C1 segment of cervical spinal cord (tissue), 14 donors: ENCODE measurements at places on chromosomes 7 and 10.

DNA sequence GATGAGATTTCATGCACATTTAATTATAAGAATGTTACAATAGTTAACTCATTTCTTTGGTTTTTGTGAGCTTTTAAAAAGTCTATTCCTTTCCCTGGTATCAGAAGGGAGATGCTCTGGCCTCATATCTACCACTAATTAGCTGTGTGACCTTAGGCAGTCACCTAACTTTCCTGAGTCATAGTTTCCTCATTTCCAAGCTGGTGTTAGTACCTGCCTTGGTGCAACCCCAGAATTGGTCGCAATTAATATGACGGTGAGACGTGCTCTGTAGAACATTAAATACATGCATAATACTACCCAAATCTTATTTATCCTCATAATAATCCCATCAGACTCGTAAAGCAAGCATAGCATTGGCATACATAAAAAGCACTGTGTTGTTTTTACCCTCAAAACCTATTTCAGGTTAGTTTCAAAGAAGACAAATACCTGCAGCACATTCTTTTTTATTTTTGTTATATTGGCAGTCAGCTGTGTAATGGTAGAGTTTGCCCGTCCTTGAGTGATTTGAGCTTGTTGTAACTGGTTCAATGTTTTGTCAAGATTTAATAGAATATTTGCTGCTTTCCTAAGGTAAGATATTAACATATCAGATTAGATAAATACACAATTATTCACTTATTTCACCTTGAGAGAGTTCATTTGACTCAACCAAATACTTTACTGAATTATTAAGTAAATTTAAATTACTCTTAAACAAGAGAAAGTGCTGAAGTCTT, 31.0 kb upstream of the LAMB1 start:
- DNase-seq: no peak

DNA sequence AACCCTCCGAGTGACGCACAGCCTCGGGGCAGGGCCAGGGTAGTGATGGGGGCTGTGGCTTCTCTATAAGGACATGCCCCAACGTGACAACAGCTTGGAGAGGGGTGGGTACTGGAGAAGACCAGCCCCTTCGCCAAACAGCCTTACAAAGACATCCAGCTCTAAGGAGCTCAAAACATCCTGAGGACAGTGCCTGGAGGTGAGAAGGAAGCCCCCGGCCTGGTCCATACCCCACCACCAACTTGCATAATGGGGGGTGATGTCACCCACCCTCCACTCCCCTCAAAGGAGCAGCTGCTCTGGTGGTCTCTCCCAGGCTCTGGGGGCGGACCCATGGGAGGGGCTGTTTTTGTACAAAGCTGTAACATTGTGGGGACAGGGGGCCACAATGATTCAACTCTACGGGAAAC, 15.1 kb downstream of the PRSS2 start:
- DNase-seq: no peak

- no peak for DNase-seq
Observed at GRCh38 chr7:3007696-3008095, 36.0 kb downstream of the CARD11 start.

GRCh38 chr7:70764701-70765208, 367.2 kb upstream of the GALNT17 start:
- no peak for DNase-seq

- no peak for DNase-seq
Observed at GRCh38 chr10:104314591-104315485, 23.4 kb downstream of the ITPRIP start.

GRCh38 chr10:17427201-17427600, 27.2 kb downstream of the ST8SIA6 start:
- no peak for DNase-seq

GRCh38 chr10:79243181-79244067, 103.8 kb upstream of the PPIF start:
- peak; percentile 44 for DNase-seq

DNA sequence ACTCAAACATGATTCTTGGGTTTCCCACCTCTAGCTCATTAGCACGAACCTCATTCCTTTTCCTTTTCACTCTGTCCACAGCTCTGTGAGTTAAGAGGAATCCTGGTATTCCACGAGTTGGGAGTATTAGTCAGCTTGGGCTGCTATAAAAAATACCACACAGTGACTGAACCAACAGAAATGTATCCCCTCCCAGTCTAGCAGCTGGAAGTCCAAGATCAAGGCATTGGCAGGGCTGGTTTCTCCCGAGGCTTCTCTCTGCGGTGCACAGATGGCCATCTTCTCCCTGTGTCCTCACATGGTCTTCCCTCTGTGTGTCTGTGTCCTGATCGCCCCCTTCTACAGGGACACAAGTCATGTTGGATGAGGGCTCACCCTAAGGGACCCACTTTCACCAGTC, 261.6 kb downstream of the TNS3 start:
- no peak for DNase-seq

DNA sequence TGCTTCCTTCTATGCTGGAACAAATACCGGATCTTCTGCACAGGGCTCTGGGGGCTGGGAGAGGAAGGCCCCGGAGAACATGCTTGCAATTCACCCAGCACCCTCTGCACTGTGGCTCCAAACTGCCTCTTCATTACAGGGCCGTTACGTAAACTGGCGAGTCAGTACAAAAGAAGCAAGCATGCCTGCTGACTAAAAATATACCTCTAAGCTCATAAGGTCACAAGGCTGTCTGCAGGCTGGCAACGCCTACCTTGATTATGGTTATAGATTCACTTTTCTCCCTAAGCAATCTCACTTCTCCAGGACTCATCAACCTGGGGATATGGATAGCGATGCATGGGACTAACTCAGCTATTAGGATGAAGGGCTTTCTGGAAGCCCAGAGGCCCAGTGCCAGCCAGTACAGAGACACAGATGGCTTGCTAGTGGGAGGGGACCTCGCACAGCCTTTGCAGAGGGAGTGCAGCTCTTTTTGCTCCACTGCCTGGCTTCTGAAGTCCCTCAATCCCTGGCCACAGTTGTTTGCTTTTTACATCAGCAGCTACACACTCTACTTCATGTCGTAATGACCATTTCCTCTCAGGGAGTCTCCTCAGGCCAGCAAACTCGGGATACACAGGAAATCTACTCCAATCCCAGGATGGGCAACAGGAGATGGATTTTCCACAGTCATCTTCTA, 96.1 kb downstream of the SH3PXD2A start:
- DNase-seq: peak; percentile 42
